ENCODE measurements at places on chromosomes 6 and 20. TPM values are rescaled to one million over a fixed set of nuclear protein-coding genes. Genes with fewer than 3 reads are reported as not detected.

The CRISP2 gene
- total RNA-seq = not detected

GRCh38 chr20:19785173-19785982, 27.3 kb downstream of the RIN2 start:
- H3K36me3 ChIP-seq = no peaks in the 10 kb centered on the region
- no peak overlapping the region for H3K4me3 ChIP-seq
- H3K4me1 ChIP-seq = peaks cover 3% of the 10 kb centered on the region
- H3K27me3 ChIP-seq = no peaks in the 10 kb centered on the region

GRCh38 chr20:35856866-35857265, 85.1 kb downstream of the PHF20 start:
- H3K27ac ChIP-seq = no peak overlapping the region
- H3K27me3 ChIP-seq = no peaks in the 10 kb centered on the region
- no peaks in the 10 kb centered on the region for H3K4me1 ChIP-seq
- H3K4me3 ChIP-seq = no peak overlapping the region
- no peaks in the 10 kb centered on the region for H3K36me3 ChIP-seq

DNA sequence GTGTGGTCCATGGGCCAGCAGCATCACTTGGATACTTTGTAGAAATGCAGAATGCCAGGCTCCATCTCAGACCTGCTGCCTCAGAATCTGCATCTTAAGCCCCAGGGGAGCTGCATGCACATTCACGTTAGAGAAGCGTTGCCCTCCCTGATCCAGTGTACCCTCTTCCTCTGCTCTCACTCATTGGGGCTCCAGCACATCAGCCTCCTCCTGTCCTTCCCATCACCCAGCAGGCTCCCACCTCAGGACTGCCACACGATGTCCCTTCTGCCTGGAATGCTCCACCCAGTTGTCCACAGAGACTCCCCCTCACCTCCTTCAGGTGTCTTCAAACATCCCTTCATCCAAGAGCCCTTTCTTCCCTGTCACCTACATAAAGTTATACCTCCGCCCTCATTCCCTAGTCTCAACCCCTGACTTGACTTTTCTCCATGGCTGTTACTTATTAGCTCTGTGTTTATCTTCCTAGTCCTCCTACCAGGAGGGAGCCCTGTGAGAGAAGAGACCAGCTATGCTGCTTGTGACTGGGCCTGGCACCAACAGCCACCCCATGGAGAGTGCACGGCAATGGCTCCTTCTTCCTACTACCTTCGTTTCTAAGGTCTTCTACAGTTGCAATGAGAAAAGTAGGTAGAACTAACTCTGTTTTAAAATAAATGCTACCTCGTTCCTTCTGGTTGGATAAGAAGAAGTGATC, 3.3 kb upstream of the ACSS1 start:
- peak; percentile 61 for DNase-seq
- H3K4me1 ChIP-seq = no peaks in the 10 kb centered on the region
- H3K4me3 ChIP-seq = no peak overlapping the region
- H3K27ac ChIP-seq = no peak overlapping the region

GRCh38 chr6:52576392-52577021, 353 bp downstream of the TRAM2 start:
- no peaks in the 10 kb centered on the region for H3K36me3 ChIP-seq
- no peaks in the 10 kb centered on the region for H3K27me3 ChIP-seq
- peak overlapping the region; percentile 50 for H3K4me3 ChIP-seq
- H3K27ac ChIP-seq = peak overlapping the region; percentile 88
- peaks cover 4% of the 10 kb centered on the region for H3K4me1 ChIP-seq

- no peak overlapping the region for H3K4me3 ChIP-seq
- H3K27ac ChIP-seq = no peak overlapping the region
- H3K36me3 ChIP-seq = no peaks in the 10 kb centered on the region
- peak; percentile 26 for DNase-seq
Observed at GRCh38 chr6:44265722-44266233, 427 bp upstream of the NFKBIE start.

GRCh38 chr6:2806644-2807043, 35.0 kb downstream of the SERPINB1 start:
- no peaks in the 10 kb centered on the region for H3K36me3 ChIP-seq
- no peak for DNase-seq
- no peak overlapping the region for H3K27ac ChIP-seq
- no peaks in the 10 kb centered on the region for H3K27me3 ChIP-seq
- no peak overlapping the region for H3K4me3 ChIP-seq
- H3K4me1 ChIP-seq = peaks cover 5% of the 10 kb centered on the region

- no peak overlapping the region for H3K4me3 ChIP-seq
- H3K27ac ChIP-seq = no peak overlapping the region
- no peaks in the 10 kb centered on the region for H3K36me3 ChIP-seq
Observed at GRCh38 chr6:41022294-41022693, 16.7 kb downstream of the UNC5CL start.

DNA sequence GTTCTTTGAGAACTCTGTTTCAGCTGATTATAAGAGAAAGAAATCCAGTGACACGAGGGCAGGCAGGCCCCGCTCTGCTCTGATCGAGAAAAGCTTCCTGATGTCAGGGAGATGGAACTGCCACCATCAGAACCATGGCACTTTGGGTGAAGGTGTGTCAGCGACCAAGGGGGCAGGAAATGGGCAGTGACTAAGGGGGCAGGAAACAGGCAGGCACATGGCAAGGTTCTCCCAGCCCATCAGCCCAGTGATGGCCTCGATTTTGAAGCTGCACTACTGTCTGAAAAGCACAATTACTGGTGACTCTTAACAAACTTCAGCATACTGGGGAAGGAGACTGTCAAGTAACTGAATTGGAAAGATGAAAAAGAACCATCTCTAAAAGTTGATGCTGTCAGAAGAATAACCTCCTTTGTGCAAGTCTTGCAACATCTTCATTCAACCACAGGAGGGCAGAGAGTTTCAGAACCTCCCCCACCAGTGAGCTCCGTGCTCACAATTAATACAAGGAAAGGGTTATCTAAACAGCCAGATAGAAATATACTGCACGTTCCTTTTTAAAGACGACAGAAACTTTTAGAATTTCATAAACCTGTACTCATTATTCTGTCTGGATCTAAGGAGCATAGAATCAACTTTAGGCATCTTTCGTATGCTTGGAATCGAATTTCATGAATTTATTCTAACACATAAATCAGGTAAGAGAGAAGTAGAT, 39.1 kb downstream of the TMX4 start:
- H3K4me1 ChIP-seq = no peaks in the 10 kb centered on the region
- H3K27me3 ChIP-seq = no peaks in the 10 kb centered on the region
- DNase-seq = no peak

- peak; percentile 58 for DNase-seq
- H3K27ac ChIP-seq = no peak overlapping the region
- no peaks in the 10 kb centered on the region for H3K4me1 ChIP-seq
- no peaks in the 10 kb centered on the region for H3K27me3 ChIP-seq
- H3K4me3 ChIP-seq = no peak overlapping the region
Observed at GRCh38 chr20:57389695-57390603, 1.2 kb upstream of the RBM38 start.

GRCh38 chr20:38523697-38524096, 51.1 kb downstream of the RALGAPB start:
- H3K4me3 ChIP-seq = no peak overlapping the region
- DNase-seq = no peak
- H3K27ac ChIP-seq = no peak overlapping the region
- no peaks in the 10 kb centered on the region for H3K27me3 ChIP-seq
- peaks cover 6% of the 10 kb centered on the region for H3K36me3 ChIP-seq

- no peak for DNase-seq
- no peak overlapping the region for H3K4me3 ChIP-seq
- peaks cover 10% of the 10 kb centered on the region for H3K4me1 ChIP-seq
- peaks cover 7% of the 10 kb centered on the region for H3K36me3 ChIP-seq
Observed at GRCh38 chr20:49529470-49529869, 38.5 kb downstream of the PTGIS start.
